ENCODE measurements at places on chromosomes 6 and 20. TPM values are rescaled to one million over a fixed set of nuclear protein-coding genes. Genes with fewer than 3 reads are reported as not detected.

DNA sequence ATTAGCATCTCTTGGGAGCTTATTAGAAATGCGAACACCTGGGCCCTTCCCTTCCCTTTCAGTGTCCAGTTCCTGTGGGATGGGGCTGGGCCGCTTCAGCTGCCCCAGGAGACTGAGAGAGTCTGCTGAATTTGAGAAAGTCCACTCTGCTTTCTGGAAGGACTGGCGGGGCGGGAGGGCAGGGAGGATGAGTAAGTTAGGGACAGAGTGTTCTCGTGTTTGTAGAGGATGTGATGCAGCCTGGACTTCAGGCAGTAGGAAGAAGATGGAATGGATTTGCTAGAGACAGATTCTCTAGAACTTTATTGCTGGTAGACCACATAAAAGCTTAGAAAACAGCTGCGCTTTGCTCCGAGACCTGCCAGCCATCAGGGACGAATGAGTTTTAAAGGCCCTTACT lies 1.1 kb upstream of the TULP4 start:
- H3K27ac ChIP-seq = no peak overlapping the region
- DNase-seq = no peak
- peaks cover 7% of the 10 kb centered on the region for H3K36me3 ChIP-seq
- H3K4me1 ChIP-seq = no peaks in the 10 kb centered on the region

- no peak overlapping the region for H3K27ac ChIP-seq
- no peaks in the 10 kb centered on the region for H3K4me1 ChIP-seq
- no peaks in the 10 kb centered on the region for H3K27me3 ChIP-seq
Observed at GRCh38 chr20:25341716-25342680, 48.6 kb downstream of the ABHD12 start.

DNA sequence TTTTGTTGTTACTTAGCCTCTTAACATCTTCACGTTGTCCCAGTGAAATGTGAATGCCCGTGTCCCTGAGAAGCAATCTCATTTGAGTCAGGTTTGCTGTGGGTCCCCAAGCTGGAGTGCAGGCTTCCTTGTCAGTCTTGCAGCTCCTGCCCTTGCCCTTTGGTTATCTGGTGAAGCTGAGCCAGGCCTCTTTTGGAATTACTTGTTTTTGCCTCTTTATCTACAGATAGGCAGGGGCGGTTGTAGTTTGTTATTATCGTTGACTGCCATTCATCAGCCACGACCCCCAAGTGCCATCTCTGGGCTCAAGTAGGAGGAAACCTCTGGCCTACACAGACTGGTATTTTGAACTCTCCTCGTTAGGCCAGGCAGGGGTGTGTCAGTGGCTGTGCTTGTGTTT lies 2.2 kb downstream of the TMEM14C start:
- H3K36me3 ChIP-seq = no peaks in the 10 kb centered on the region
- no peak overlapping the region for H3K4me3 ChIP-seq
- H3K27me3 ChIP-seq = no peaks in the 10 kb centered on the region
- peak; percentile 8 for DNase-seq

DNA sequence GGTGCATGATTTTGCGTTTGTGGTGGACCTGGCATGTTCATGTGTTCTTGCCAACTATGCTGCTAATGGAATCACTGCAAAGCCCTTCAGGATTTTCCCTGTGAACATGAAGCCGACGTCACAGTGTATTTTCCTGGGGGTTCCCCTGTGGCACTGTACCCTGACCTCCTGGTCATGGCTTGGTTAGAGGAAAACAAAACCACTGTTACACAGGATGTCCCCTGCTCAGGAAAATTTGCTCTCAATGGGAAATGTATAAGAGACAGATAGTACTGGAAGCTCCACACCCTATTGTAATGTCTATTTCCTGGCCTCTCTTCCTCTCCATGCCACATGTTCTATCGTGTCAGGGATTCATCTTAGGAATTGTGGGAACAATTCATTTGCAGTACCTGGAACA lies 19.7 kb downstream of the TSHZ2 start:
- H3K27me3 ChIP-seq = no peaks in the 10 kb centered on the region
- DNase-seq = no peak
- H3K36me3 ChIP-seq = no peaks in the 10 kb centered on the region
- H3K4me3 ChIP-seq = no peak overlapping the region

DNA sequence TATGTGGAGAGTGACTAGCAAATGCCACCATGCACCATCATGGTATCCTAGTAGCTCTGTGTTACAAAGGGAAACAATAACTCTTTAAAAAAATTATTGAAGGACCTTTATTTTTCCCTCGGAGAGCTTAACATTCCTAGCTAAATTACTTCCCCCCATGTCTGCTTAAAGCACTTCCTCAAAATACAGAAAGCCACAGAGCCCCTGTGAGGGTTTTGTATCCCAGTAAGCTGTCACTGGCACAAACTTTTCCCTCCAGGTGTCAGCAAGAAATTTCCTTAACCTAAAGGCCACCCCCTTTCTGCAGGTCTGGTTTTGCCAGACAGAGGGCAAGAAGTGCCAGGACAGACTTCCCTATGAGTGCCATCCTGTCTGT lies 340.0 kb upstream of the PRDM1 start:
- no peaks in the 10 kb centered on the region for H3K4me1 ChIP-seq
- H3K27me3 ChIP-seq = no peaks in the 10 kb centered on the region
- no peak for DNase-seq
- H3K36me3 ChIP-seq = no peaks in the 10 kb centered on the region
- no peak overlapping the region for H3K4me3 ChIP-seq
- no peak overlapping the region for H3K27ac ChIP-seq

GRCh38 chr6:117399924-117400323 lies 25.8 kb downstream of the ROS1 start:
- DNase-seq = no peak
- no peaks in the 10 kb centered on the region for H3K27me3 ChIP-seq
- H3K36me3 ChIP-seq = no peaks in the 10 kb centered on the region
- no peak overlapping the region for H3K4me3 ChIP-seq
- H3K27ac ChIP-seq = no peak overlapping the region
- H3K4me1 ChIP-seq = no peaks in the 10 kb centered on the region

DNA sequence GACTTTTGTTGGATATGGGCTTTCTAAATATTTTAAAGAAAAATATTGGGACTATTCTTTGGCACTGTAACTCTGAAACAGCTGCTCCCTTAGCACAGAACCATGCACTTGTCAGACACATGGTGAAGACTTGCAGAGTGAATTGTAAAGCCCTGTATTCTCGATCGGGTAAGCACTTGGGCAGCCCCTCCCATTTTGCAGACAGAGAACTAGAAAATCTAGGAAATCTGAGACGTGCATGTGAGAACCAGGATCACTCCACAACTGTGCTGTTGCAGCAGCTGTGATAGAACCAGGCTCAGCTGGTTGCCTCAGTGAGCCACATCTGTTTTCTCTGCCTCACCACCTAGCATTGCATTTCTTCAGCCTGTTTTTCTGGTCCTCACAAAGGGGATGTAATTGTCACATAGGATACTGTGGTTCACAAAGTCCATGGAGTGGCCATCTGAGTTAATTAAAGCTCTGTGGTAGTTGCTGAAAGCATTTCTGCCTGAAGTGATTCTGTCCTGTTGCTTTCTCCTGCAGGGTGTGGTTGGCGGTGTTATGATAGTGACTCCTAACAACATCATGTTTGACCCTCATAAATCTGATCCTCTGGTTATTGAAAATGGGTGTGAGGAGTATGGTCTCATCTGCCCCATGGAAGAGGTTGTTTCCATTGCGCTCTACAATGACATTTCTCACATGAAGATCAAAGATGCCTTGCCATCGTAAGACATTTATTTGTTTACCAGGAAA lies 71.8 kb upstream of the HINT3 start:
- H3K36me3 ChIP-seq = no peaks in the 10 kb centered on the region
- no peak overlapping the region for H3K27ac ChIP-seq
- no peaks in the 10 kb centered on the region for H3K27me3 ChIP-seq

DNA sequence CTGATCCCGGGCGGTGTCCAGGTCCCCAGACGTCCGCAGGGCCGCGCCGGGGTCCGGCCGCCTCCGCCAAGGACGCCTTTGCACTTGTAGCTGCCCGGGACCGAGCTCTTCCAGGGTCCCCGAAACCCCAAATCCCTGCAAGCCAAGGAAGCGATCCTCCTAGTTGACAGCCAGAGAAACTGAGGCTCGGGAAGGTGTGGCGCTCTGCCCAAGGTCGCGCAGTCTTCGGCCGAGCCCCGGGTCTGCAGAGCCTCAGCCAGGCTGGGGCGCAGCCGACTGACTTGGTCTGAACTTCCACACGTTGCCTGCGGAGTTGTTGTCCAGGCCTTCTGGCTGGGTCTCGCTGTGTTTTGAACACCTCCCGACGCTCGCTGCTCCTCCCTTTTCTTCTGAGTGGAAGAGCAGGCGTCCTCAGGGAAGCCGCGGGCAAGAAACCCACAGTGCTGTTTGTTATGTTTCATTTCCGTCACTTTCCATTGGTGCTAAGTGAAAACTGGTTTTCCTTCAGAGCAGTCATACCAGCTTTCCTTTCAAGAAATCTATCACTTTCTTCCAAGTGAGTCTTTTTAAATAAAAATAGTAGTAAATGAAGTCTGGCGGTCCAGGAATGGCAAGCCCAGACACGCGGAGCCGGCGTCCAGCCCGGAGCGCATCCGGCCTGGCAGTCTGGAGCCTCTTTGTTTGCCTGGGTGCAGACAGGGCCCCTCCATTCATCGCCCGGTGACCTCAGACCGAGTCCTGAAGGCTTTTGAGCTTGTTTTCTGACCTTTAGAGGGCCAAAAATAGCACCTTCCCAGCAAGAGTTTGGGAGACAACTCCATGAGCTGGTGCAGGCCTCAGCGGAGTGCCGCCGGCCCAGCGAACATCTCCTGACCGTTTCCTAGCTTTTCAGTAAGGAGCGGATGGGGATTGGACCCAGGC lies 698 bp downstream of the FAM210B start:
- DNase-seq = peak; percentile 78
- peaks cover 31% of the 10 kb centered on the region for H3K4me1 ChIP-seq
- H3K4me3 ChIP-seq = peak overlapping the region; percentile 87
- peak overlapping the region; percentile 89 for H3K27ac ChIP-seq

The ABHD16A gene
- 37.8 TPM for total RNA-seq
